ENCODE measurements at places on chromosomes 5 and 9.

- DNase-seq = peak; percentile 66
Observed at GRCh38 chr5:112848116-112848811, 12.8 kb upstream of the SRP19 start.

GRCh38 chr5:52856564-52856963 is 68.8 kb downstream of the ITGA1 start:
- DNase-seq = no peak

DNA sequence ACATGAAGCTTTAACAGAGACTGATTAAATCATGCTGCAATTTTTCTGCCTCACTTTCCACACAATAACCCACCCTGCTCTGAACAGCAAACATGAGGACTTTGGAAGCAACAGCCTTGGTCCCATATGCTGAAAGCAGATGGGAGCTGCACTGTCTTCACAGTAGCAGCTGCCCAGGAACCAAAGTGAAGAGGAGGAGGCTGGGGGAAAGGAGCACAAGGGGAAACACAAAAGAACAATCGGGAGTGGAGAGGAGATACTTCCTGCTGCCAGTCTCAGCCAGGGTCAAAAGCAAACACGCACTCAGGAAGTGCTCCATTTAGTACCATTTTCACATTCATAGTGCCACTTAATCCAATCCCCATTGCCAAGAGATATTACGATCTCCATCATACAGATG is 183.3 kb upstream of the PUM3 start:
- no peak for DNase-seq

DNA sequence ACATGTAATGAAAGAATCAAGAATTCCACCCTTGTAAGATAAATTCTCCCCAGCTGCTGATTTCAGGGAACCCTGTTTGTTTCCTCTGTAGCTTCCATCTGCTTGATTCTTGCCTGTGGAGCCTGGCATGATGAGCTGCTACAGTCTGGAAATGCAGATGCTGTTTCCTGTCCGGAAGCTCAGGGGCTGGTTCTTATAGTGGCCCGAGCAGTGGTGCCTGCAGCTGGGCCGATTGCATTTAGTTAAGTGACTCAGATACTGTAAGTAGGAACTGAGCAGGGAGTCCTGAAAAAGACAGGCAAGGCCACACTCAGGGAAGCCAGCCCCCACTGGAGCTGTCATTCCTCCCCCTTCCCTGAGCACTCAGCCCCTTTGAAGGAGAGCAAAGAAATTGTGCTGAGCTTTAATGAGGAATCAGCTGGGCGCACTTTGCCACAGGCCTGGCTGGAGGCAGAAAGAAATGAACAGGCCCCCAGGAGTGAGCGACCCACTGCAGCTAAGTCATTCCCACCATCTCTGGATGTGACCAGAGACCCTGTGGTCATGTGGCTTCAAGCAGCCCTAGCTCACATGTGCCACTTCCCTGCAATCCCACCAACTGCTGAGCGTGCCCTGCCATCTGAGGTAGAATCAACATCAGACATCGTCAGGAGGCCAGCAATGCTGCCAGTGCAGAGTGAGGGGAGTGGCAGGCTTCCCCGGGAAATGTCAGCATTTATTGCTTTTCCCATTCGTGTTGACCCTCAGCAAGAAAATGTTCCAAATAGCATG is 206.0 kb upstream of the WWC1 start:
- DNase-seq = no peak

- peak; percentile 56 for DNase-seq
Observed at GRCh38 chr9:125631391-125632085, 75.5 kb downstream of the MAPKAP1 start.

DNA sequence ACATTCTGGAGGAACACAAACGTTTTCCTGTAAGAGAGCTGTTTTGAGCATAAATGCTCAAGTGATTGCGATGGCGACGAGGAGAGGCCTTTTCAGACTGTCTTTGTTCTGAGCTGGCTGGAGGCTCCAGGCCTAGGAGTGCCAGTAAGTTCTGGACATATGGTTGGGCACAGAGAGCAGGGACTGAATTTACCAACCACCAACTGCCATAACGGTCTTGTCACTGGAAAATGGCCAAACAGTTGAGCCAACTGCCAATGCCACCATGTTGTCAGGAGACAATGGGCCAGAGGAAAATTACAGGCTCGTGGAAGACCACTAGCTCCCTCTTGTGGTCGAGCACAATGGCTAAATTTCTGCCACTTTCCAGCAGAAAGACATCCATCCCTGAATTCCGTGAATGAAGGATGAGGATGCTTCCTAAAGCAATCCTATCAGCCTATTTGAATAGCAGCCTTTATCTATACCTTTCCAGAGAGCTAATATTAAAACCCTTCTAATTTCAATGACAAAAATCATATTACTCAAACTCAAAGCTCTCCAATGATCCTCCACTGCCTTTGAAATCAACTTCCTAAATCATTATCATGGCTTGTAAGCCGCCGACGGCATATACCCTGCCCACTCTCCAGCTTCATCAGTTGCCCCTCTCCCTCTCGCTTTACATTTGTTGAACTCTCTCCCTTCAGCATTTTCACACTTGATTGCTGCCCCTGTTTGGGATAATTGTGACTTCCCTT is 66.9 kb upstream of the GLIS3 start:
- peak; percentile 74 for DNase-seq

DNA sequence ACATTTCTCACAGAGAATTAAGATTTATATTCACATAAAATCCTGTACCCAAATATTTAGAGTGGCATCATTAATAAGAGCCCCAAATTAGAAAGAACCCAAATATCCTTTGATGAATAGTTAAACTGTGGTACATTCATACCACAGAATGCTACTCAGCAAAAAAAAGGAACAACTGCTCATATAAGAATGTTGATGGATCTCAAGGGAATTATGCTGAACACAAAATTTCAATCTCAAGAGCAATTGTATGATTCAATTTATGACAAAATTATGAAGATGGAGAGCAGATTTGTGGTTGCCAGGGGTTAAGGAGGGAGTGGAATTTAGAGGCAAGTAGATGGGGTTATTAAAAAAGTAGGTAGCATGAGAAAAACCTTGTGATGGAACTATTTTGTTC is 4.5 kb upstream of the PAIP1 start:
- no peak for DNase-seq

GRCh38 chr5:11985993-11986392 is 81.7 kb upstream of the CTNND2 start:
- no peak for DNase-seq

DNA sequence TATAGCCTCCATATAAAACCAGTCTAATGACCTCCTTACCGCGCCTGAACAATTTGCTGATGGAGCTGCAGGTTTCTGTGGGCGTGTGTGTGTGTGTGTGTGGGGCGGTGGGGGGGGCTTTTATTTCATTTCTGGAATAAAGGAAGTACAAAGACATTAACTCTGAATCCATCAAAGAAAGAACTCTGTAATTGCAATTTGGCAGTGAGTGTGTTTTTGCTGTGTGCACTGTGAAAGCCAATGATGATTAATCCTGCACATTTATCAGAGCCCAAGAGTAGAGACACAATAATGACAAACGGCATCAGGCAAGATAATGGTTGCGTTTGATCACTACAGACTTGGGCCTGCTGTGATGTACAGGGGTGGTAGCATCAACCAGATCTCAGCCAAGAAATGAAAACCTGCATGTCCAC is 29.3 kb upstream of the NDFIP1 start:
- DNase-seq = no peak

GRCh38 chr9:73780916-73781315 is 629.3 kb downstream of the ANXA1 start:
- DNase-seq = peak; percentile 38

DNA sequence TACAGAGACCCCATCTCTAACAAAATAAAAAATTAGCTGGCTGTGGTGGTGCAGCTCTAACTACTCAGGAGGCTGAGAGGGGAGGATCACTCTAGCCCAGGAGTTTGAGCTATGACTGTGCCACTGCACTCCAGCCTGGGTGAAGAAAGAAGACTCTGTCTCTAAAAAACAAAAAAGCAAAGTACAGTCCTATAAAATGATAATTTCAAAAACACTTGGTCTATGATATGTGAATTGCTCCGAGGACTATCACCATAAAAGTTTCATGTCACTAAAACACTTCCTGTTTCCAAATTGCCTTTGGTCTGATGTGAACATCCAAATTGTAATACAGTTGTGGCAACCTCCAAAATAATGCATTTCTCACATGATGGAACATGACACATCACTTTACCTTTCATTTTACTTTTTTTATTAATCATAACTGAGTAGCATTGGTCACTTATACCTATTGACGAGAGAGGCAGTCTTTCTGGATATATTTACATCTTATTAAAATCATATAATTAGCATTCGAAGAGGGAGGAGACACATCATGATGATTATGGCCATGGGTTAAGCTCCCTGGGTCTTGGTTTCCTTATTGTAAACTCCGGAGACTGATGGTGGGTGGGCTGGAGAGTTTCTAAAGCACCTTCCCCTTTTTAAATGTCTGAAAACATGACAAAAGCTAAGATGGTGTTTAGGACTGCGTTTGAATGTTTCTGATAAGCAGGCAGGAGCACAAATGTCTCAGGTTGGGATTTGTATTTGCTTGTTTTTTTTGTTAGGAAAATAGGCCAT is 25.8 kb upstream of the CD180 start:
- no peak for DNase-seq

DNA sequence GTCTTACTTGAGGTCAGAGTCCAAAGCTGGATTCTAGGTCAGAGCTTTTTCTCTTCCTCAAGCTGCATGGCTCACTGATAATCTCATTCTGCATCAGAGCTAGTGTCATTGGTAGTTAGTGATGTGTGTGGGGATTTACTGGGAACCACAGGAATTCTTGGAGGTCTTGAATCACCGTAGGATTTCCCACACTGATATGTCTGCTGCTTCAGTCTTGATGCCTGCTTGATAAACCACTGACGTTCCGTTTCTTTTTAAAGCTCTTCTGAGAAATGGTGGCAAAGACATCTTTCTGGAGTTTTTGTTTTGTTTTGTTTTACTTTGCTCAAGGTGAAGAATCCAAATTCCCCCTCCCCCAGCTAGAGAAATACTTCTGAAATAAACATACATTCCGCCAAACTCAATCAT is 1.2 kb upstream of the GARIN3 start:
- DNase-seq = no peak

- DNase-seq = no peak
Observed at GRCh38 chr5:171797543-171797942, 11.9 kb downstream of the SMIM23 start.

- DNase-seq = no peak
Observed at GRCh38 chr5:172541773-172542136, 87.4 kb upstream of the SH3PXD2B start.

DNA sequence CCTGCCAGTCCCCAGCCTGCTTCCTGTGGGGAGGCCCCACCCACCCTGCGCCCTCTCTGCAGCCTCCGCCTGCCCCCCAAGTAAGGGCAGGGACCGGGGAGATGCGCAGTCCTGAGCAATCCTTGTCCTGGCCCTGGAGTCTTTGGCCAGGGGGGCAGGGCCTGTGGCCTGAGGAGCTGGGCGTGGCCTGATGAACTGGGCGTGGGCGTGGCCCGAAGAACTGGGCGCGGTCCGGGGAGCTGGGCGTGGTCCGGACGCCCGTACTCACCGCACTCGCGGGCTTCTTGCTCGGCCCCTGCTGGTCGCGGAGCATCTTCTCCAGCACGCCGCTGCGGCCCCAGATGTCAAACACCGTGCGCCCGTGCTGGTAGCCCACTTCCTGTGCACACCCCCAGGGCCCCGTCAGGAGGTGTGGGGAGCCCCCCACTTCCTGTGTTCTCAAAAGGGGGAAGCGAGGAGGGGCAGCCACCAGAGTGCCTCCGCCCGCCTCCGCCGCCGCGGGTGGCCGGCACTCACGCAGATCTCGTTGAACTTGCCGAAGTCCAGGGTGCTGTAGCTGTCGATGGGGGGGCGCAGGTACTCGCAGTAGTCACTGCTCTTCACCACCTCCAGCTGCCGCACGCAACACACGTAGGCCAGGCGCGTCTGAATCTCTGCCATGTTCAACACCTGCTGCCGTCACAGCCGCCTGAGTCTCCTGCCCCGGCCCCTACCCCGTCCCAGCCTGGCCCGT is 2.7 kb upstream of the NSMF start:
- DNase-seq = no peak

DNA sequence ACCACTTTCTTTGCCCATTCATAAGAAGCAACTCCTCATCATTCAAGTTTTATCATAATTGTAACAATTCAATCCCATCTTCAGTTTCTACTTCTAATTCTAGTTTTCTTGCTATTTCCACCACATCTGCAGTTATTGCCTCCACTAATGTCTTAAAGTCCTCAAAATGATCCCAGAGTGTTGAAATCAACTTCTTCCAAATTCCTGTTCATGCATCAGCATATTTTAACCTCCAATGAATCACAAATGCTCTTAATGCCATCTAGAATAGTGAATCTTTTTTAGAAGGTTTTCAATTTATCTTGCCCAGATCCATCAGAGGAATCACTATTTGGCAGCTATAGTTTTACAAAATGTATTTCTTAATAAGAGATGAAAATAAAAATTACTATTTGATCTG is 3.2 kb upstream of the SRP19 start:
- no peak for DNase-seq

- peak; percentile 69 for DNase-seq
Observed at GRCh38 chr5:1488882-1489680, 34.7 kb downstream of the LPCAT1 start.

- no peak for DNase-seq
Observed at GRCh38 chr9:113584428-113585084, 121.0 kb downstream of the RGS3 start.

DNA sequence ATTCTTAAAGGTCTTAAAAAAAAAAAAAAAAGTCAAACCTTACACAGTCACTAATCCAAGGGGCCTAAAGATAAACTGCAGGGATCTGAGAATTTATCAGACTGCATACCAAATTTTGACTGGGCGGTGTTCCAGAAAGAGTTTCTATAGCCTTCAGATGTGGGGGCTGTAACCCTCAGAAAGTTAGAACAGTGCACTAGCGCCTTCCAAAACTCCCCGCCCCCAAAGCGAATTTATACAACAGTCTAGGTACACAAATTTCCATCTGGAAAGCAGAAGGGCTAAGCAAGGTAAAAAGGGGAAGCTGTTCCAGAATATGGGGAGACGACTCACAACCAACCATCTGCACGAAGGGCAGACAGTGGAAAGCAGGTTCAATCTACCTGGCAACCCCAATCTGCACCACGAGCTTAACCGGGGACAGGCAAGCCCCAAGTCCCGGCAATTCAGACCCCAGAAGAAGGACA is 813 bp downstream of the ERMP1 start:
- DNase-seq = no peak

GRCh38 chr9:135888766-135889394 is 18.5 kb downstream of the CAMSAP1 start:
- DNase-seq = no peak

- DNase-seq = no peak
Observed at GRCh38 chr5:25160891-25161290, 516.1 kb upstream of the CDH10 start.

DNA sequence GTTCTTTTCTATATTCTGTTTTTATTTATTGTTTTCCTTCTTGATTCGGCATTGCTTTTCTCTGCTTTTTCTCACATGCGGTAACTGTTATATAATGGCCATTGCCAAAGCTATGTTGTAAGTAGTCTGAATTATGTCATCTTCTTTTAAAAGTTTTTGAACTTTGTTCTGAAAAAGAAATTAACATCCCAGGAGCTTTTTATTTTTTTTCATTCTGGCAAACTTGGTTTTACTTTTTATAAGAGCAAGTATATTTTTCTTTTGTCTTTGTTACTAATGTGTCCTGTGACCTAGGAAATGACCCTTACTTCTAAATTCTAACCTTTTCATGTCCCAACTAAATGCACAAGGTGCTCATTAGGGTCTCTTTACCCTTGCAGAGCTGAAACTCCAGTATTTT is 26.7 kb upstream of the IZUMO3 start:
- no peak for DNase-seq
